ENCODE measurements at places on chromosomes 4 and X. TPM values are rescaled to one million over a fixed set of nuclear protein-coding genes. Genes with fewer than 3 reads are reported as not detected.
A peak's percentile ranks its signal among the peaks of the same experiment; 100 is the strongest.

GRCh38 chr4:105624530-105624929 lies 72.1 kb downstream of the ARHGEF38 start:
- peak; percentile 29 for DNase-seq

DNA sequence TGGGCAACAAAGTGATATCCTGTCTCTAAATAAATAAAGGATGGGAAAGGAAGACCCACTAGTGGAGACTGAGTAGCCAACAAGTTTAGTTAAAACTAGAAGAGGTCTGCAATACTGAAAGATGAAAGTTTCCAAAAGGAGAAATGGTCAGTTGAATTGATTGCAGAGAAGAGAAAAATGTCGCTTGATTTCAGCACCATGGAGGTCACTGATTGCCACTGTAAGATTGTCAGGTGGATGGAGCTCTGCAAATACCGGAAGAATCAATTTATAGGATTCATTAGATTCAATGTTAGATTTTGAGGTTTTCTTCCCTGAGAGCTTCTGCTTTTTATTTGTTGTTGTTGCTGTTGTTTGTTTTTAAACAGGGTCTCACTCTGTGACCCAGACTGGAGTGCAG lies 5.4 kb upstream of the FNIP2 start:
- DNase-seq = no peak

GRCh38 chr4:148091896-148092295 lies 350.3 kb downstream of the NR3C2 start:
- no peak for DNase-seq

GRCh38 chrX:29666366-29666765 lies 549.0 kb upstream of the MAGEB2 start:
- no peak for DNase-seq

DNA sequence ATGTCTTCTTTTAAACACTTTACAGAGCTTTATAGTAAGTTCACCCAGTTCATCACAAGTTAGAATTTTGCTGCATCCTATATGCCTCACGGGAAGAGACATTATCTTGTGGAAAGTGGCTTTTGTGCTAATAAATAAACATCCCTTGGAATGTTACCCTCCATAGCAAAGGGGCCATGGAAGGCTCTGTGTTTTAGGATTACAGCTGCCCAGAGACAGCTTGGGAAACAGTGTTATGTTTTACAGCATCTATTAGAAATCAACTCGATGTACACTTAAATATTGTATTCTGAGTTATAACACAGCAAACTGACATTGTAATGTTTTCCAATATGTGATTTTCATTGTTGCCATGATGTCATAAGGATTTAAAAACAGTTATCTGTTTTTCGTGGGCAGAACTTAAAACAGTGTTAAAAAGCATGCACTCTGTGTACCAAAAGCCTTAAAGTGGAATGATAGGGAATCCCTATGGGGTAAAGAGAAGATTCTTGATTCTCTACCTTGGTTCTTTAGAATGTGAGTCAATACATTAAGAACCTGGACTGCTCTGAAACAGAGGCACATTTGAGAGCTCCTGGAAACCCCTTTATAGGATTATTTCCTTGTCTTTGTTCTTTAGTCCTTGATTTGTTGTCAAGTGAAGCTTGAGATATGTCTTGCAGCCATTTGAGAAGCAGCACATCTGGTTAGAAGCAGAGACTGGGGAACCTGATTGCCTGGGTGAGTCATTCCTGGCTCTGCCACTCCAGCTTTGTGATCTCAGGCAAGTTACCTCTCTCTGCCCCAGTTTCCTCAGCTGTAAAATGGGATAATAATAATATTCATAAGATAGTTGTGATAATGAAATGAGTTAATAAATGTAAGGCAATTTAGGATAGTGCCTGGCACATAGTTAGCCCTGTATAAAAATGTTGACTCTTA lies 41.6 kb downstream of the ARHGAP10 start:
- no peak for DNase-seq

The TMPRSS11E gene
- total RNA-seq = 0.29 TPM

DNA sequence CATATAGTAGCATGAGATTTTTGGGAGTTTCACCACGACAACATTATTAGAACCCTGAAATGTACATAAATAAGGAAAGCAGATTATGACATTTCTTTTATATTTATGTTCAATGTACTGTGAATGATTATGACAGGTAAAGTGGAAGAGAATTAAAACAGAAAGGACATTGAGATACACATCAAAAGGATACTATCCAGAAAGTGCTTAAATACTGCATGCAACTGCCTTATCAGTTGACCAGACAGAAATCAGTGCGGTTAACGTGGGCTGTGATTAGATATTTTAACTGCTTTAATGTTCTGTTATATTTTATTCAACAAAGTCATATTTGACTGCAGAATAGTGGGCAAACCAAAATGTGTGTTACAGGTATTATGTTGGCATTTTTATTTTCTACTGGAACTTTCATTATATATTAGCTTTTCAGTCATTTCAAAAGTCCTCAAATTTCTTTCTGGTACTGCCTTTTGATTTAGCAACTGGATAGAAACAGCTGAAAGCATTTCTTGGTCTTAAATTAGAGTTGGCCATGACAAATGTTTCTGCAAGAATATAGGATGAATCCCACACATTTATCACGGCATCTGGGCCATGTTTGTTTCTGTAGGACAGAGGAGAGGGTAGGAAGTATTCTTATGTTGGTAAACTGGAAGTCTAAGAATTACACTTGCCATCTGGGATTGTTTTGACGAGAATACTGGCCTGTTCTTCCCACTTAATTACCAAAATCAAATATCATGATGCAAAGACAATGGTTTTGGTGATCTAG lies 255.2 kb downstream of the SLC39A8 start:
- no peak for DNase-seq

The CPLX1 gene
- total RNA-seq = not detected

- DNase-seq = no peak
These were observed 500.0 kb downstream of the SPRY1 start for GRCh38 chr4:123896446-123897071.

DNA sequence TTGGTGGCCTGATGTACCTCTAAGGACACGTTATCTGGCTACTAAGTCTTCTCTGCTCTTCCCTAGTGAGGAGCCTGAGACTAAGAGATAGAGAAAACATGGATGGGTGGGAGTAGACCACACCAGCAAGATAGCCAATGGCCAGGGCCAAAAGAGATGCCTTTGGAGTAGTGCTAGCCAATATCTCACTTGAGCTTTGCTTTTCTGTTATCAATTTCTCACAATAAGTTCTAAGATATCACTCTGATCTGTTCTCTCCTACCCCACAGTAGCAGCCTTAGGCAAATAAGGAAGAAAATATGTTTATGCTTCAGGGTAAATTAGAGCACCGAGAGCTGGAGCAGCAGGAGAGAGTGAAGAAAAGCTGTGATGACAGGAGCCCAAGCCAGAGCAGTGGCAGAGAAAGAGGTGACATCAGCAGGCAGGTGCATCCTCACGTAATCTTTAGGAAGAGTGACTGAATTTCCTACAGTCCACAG lies 343.9 kb upstream of the NOCT start:
- DNase-seq = no peak

DNA sequence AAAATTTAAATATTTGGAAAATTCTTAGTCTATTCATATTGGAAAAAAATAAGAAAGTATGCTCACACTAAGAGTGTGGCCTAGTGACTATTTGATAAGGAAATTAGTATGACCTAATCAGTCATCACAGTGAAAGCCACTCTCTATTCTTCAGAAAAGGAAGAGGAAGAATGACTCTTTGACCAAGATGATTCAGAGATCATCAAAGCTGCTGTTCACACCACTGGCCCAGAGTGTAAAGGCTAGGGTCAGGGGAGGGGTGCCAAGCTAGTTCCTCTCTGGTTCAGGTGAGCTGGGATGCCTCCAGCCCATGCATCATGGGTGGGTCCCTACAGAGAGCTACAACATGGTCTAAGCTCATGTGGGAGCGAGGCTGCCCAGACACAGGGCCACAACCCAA lies 396.9 kb upstream of the NDST3 start:
- no peak for DNase-seq

DNA sequence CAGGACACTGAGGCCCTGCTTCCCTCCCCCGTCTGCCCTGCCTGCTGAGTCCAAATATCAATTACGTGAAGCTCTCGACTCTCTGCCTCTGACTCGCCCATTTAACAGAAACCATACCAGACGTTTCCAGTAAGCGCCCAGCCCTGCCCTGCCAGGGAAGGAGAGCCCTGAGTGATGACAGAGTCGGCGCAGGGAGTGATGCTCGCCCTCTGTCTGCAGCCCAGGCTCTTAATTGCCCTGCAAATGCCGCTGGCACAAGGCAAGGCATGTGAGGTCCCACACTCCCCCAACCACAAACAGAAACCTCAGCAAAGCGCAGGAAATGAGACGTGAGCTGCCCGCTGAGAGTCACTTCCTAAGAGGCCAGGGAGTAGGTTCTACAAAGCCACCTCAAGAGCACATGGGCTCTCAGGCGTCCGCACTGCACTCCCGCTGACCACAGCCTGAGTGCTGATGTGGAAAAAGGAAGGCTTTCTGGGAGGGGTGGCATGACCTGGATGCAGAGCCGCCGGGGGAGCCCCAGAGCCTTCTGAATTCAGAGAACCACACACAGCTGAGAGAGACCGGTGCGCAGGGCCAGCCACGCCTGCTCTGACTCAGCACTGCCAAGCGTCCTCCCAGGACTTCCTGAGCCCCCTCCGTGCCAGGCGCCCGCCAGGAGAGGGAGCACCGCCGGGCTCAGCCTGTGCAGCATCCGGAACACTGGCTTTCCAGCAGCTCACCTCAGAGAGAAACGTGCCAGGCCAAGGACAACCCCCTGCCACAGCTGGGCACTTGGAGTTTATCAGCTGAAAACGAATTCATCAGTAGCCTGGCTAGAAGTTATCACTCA lies 5.3 kb downstream of the ZFYVE28 start:
- DNase-seq = peak; percentile 99

GRCh38 chrX:43822014-43822413 lies 60.2 kb downstream of the MAOB start:
- DNase-seq = no peak

DNA sequence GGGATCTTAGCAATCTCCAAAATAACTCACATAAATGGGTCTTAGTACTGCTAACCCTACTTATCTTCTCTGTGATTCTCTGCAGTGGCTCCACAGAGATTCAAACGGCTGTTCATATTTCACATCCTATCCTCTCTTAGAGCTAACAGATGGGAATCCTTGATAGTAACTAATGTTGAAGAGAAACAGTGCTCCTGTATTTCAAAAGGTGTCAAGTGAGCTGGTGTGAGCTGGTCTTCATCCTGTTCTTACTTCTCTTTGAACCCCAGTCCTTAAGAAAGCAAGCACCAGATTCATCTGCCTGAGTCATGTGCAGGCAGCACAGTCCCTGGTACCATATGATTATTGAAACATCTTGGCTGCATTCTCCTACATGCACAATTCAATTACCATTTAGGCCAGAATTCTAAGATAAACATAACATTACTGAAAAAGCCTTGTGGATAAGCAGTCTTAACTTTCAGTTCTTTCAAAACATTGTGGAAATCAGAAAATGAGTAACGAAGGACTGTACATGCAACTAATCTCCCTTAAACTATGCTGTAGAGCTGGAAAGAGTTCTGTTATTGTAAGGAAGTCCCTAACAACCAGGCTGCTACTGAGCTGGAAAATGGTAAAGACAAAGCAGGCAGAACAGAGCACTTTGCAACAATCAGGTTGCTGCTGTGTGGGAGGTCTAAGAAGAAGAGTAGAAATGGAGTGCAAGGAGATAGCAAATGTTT lies 153.1 kb downstream of the NPNT start:
- DNase-seq = no peak

The TKTL2 gene
- not detected for total RNA-seq

- DNase-seq = no peak
These were observed 533 bp upstream of the SYAP1 start for GRCh38 chrX:16718824-16719333.

GRCh38 chrX:70434914-70435586 lies 9.6 kb upstream of the DLG3 start:
- peak; percentile 85 for DNase-seq

DNA sequence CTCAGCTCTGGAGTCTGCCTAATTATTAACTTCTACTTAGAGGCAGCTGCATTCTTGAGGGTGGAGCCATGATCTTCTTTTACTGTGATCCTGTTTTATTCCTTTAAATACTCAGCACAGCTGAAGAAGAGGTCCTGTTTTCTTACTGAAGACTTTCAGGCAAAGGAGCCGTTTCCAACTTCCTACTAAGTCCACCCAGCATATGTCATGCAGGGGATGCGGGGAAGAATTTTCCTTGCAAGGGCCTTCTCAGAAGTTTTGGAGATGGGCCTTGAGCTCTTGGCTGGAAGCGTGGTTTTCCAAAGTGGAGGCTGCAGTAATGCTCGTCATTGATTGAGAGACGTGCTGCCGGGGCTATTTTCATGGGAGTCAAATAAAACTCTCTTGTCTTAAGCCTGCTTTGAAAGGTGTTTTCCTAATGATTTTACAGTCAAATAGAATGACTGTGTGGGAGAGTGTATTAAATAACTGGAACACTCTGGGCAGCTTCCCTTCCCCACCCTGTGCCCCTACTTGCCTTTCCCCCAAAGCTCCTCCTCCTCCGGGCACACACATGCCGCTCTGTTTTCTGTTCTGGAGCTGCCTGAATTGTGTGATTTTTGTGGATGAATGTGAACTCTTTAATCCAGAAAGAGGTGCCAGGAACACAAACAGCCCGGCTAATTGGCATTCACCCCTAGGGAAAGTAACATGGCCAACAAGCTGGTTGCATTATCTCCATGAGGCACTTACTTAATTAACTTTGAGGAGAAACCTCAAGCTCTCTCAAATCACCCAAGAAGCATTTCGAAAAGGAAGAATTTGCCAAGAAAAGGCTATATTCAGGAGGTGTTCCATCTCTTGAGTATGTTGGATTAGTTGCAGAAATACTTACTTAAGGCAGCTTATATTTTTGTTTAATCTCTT lies 28.1 kb downstream of the FGF2 start:
- peak; percentile 45 for DNase-seq

GRCh38 chr4:123921339-123921738 lies 524.7 kb downstream of the SPRY1 start:
- DNase-seq = no peak

GRCh38 chr4:68476191-68476590 lies 28.9 kb downstream of the TMPRSS11E start:
- DNase-seq = no peak

The NDST3 gene
- total RNA-seq = not detected

The KLHL4 gene
- total RNA-seq = 1.2 TPM

The INTU gene
- total RNA-seq = 8.3 TPM

- DNase-seq = no peak
These were observed 30.1 kb upstream of the GPRIN3 start for GRCh38 chr4:89337681-89338080.

GRCh38 chr4:28832444-28832843 lies 1887.7 kb upstream of the PCDH7 start:
- no peak for DNase-seq

- DNase-seq = peak; percentile 93
These were observed 31.2 kb downstream of the PJA1 start for GRCh38 chrX:69133921-69134542.

DNA sequence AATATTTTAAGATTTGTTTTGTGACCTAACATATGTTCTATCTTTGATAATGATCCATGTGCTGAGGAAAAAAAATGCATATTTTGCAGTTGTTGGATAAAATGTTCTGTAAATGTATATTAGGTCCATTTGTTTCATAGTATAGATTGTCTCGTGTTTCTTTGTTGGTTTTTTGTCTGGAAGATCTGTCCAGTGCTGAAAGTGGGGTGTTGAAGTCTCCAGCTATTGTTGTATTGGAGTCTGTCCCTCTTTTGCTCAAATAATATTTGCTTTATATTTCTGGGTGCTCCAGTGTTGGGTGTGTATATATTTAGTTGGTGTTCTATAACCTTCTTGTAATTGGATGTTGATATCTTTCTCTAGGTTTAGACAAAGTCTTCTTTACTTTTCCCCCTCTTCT lies 53.2 kb upstream of the FRMPD3 start:
- no peak for DNase-seq

The IL2RG gene
- total RNA-seq = not detected
